NCI-H510A (cell line): ENCODE measurements at places on chromosomes 16 and 17.
A peak's percentile ranks its signal among the peaks of the same experiment; 100 is the strongest.

- peak; percentile 41 for DNase-seq
Observed at GRCh38 chr17:57739402-57740234, 5.5 kb downstream of the CCDC182 start.

DNA sequence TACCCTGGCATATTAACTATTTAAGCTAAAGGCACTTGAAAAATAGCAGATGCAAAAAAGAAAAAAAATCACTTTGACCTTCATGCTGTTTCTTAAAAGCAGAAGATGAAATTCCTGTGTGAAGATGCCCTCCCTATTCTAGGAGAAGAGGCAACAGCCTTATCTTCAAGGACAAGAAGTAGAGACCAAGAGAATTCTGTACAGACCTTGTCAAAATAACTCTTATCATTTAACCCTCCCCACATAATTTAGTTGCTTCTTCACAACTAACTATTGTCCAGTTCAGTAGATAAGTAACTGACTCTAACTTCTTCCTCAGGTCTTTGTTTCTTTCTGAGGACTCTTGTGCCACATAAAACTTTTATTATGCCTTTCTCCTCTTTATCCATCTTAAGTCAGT is 72.0 kb upstream of the MARCHF10 start:
- no peak for DNase-seq

GRCh38 chr17:58344791-58345157 is 7.2 kb downstream of the SUPT4H1 start:
- DNase-seq, result no peak

- DNase-seq, result no peak
Observed at GRCh38 chr16:9539346-9539745, 447.9 kb downstream of the HAPSTR1 start.

DNA sequence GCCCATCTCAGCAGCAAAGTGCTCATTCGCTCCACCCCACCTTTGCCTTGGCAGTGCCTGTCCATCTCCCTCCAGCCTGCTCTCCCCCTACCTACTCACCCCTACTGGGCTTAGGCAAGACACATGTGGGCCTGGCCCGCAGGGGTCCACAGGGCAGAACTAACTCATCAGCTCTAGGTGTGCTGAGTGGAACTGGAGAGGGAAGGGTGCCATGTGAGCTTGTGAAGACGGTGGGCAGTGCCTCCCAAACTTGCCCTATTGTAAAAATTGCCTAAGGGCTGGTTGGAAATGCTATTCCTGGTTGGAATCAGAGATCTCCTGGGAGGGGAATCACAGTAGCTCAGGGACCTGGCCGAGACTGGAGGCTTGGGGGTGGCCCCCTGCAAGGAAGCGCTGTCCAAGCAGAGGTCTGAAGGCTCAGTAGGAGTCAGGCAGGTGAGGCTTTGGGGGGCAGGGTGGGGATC is 29.1 kb upstream of the TNS4 start:
- DNase-seq, result no peak

DNA sequence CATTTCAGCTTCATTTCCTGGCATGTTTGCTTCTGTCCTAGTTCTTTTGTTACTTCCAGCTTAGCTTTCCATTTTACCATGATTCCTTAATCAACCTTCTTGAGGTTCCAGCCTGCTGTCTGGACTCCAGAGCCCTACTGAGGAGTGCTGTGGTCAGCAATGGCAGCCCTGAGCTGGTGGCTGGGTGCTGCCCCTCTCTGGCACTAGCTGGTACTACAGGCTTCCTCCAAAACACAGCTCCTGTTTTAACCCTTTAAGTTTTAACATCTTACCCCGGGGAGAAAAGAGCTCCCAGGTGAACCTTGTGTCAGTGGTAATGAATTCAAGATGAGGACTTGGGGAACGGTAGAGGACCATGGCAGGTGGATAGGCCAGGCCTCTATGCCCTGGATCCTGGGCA is 395.5 kb downstream of the TMEM114 start:
- DNase-seq, result no peak

GRCh38 chr17:72380120-72380519 is 259.3 kb downstream of the SOX9 start:
- DNase-seq, result no peak

DNA sequence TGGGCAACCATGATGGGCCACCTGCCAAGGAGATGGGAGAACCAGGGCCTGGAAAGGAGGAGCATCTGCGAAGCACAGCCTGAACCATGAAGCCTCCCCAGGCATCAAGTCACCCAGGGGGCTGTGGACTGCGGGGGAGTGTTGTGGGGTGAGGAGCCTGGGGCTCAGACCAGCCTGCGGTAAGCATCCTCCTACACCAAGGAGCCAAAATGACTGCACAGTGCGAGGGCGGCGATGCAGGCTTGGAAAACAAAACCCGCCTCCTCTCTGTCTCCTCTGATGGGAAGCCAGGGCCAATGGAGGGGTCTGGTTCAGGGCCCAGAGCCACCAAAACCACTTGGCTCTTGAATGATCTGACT is 18.1 kb upstream of the MAF start:
- no peak for DNase-seq

DNA sequence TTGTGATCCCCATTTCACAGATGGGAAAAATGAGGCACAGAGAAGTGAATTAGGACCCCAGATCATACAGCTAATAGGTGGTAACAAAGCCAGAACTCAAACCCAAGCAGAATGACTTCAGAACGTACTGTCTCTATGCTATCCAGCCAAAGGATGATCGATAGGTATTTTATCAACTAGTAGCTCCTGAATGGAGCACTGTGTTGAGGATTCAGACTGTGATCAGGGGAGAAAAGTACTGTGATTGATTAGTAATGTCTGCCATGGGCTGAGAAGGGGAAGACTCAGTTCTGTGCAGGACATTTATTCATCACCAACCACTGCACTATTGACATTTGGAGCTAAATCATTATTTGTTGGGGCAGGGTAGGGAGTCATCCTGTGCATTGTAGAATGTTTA is 38.7 kb downstream of the CACNG4 start:
- DNase-seq, result no peak

GRCh38 chr17:40268141-40268712 is 19.5 kb upstream of the CDC6 start:
- no peak for DNase-seq

DNA sequence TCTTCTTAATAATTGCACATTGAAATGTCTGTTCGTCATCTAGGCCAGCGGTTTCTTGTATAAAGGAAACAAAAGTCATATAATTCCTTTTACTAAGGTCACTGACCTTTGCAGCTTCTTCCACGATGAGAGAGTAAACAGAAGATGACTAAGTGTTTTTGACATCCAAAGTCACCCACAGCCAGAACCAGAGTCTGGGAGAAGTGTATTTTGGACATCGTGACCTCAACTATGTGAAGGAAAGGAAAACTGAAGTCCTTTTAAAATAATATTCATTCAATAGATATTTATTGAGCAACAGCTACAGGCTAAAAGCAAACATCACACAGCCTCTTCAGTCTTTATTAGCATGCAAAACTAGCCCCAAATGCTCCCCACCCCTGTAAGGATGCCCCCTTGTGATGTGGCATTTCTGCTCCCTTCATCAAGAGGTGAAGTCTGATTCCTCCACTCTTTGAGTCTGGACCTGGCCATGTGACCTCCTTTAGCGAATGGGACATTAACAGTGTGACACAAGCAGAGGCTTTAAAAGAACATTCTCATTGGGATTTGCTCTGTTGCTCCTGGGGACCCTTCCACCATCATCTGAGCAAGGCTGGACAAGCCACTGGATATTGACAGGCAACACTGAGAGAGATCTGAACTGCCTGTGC is 8.1 kb upstream of the PMP22 start:
- no peak for DNase-seq

GRCh38 chr16:86616906-86617305 is 38.6 kb downstream of the FOXL1 start:
- DNase-seq, result no peak

DNA sequence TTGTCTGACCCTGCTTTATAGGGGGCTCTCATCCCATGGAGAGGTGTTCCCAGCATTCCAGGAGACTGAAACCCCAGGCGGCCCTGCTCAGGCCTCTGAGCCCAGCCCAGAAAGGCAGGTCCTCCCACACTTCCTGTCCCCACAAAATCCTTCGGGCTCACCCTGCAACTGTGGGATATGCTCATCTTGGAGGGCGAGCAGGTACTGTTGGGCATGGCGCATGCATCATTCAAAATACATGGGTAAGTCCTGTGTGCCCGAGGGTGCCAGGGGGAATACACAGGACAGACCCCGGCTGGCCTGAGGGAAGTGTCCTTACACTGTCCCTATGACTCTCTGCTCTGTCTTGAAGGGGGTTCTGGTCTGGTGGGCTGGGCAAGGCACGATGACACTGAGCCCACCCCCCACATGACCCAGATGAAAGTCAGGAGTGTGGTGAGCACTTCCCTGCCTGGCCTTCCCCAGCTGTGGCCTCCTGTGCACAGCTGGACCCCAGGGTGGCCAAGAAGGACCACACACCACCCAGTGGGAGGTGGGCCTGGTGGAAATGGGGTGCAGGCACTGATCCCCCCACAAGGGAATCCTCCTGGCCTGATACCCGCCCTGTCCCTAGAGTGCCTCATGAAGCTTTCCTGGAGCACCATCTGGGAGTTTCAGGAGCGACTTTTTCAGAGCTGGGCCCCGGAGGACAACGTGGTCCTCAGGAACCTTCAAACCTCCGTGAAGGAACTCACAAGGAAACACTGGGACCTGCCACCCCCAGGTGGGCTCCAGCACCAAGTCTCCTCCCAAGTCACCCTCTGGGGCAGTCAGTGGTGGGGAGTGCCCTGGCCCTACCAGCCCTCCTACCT is 46.7 kb downstream of the USP22 start:
- DNase-seq, result no peak

- no peak for DNase-seq
Observed at GRCh38 chr17:41796121-41796895, 9.8 kb upstream of the JUP start.

- no peak for DNase-seq
Observed at GRCh38 chr16:9013508-9013864, 49.8 kb upstream of the USP7 start.

DNA sequence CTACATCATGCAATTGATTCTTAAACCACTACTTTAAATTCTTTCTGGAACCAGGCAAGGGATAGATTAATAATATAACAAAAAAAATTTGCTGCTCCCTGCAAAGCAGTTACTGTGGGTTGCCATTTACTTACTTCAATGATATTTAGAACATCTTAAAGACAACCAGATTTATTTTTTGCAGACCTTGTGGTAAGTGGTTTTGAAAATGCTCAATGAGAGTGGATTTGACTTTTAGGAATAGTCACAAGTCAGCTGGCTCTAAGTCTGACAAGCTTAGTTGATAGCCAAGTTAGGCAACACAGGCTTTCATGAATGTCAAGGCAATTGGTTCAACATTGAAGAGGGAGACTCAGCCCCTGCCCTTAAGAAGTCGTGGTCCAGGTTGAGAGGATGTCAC is 11.8 kb downstream of the MARCHF10 start:
- DNase-seq, result no peak

DNA sequence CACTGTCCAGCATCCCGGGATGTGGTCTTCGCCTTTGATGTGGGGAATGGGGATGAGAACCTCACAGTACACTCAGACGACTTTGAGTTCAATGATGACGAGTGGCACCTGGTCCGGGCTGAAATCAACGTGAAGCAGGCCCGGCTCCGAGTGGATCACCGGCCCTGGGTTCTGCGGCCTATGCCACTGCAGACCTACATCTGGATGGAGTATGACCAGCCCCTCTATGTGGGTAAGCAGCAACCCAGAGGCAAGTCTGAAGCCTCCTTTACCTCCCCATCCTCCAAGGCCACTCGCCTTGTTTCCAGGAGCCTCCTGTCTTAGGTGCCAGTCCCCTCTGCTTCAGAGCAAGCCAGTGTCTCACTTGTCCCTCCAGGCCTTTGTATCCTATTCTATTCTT is 10.2 kb downstream of the CNTNAP1 start:
- DNase-seq, result no peak

GRCh38 chr17:78803186-78803845 is 21.2 kb upstream of the CYTH1 start:
- DNase-seq, result no peak

DNA sequence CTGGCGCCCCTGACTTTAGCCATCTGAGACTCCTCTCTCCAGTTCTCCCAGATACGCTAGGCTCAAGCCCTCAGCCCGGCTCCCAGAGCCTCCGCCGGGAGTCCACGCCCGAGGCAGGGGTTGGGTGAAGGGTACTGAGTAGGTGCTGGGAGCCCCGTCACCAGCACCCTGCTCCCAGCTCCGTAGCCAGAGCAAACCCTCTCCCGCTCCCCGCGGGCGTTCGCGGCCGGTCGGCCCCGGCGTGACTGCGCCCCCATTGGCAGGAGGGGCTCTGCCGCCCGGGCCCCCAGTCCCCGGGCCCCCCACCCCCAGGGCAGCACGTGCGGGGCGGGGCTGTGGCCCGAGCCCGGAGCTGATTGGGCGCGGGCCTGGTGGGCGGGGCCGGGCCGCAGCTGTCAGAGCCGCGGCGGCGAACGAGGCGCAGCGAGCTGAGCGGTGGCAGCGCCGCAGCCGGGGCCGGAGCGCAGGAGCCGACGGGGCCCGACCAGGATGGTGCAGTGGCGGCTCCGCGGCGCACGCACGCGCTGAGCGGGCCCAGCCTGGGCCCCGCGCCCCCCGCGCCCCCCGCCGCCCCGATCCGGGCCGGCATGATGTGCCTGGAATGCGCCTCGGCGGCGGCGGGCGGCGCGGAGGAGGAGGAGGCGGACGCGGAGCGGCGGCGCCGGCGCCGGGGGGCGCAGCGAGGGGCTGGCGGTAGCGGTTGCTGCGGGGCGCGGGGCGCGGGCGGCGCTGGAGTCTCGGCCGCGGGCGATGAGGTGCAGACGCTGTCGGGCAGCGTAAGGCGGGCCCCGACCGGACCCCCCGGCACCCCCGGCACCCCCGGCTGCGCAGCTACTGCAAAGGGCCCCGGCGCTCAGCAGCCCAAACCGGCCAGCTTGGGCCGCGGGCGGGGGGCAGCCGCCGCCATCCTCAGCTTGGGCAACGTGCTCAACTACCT is at the start of gene SPNS2:
Gene SPNS2 (plus strand): TSS at position 421 of the 937 bp plus-strand sequence. CDS start 167 bp downstream, at position 588.
- peak; percentile 66 for DNase-seq

DNA sequence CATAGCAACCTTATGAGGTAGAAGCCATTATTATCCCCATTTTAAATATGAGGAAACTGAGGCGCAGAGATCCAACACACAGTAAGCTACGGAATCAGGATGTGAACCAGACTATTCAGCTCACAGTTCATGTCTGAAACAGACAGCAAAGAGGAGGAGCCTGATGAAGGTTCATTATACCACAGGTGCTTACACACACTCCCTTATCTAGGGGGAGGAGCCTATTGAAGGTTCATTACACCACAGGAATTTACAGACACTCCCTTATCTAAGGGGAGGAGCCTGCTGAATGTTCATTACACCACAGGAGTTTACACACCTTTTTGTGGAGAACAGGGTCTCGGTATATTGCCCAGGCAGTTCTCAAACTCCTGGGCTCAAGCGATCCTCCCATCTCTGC is 21.9 kb downstream of the C16orf95 start:
- DNase-seq, result no peak

- no peak for DNase-seq
Observed at GRCh38 chr16:19104607-19105006, 9.2 kb upstream of the ITPRIPL2 start.

- DNase-seq, result no peak
Observed at GRCh38 chr16:72362973-72363372, 191.0 kb upstream of the PMFBP1 start.

- no peak for DNase-seq
Observed at GRCh38 chr16:86380030-86380429, 130.3 kb upstream of the FOXF1 start.
